ENCODE measurements at places on chromosomes 6 and 20.
A peak's percentile ranks its signal among the peaks of the same experiment; 100 is the strongest.

DNA sequence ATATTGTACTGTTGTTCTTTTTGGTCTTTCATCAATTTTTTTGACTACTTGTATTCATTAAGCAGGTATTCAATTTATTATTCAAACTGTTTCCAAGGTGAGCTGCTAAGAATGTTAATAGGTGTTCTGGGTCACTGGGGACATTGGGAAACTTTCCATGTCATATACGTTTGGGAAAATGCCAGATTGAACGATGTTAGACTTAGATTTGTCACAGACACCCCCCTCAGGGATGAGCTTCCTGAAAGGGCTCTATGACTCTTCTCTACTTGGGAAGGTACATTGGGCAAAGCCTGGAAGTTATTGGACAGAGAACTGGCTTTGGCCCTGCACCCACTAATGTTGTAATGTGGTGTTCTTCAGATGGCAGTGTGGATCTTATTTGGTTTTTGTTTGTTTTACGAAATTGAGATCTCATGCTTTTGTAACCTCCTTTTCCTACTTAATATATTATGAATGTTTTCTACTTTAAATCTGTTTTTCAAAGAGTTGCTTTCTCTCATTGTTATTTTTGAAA lies 42.1 kb downstream of the PLCB4 start:
- DNase-seq, result no peak

DNA sequence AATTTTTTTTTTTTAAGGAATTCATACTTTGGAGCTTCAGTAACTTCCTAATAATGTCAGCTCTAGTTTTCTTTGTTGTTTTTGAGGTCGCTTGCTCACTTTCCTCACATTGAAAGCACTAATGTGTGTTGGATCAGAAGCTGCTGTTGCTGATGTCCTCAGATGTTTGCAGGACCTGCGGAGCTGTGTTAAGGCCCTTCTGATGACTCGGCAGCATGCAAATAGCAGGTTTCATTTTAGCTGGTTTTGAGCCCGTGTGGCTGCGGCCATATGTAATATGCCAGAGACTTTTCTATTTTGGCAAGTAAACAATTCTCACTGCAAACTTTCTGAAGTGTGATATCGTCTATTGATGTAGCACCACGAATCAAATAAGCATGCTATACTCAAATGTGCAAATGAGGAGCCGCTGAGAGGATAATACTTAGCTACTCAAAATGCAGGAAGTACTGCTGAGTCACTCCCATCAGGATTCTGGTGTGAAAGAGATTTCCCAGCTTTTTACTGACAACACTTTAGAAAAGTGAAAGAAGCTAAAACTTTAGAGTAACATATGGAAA lies 187.8 kb downstream of the SASH1 start:
- no peak for DNase-seq

DNA sequence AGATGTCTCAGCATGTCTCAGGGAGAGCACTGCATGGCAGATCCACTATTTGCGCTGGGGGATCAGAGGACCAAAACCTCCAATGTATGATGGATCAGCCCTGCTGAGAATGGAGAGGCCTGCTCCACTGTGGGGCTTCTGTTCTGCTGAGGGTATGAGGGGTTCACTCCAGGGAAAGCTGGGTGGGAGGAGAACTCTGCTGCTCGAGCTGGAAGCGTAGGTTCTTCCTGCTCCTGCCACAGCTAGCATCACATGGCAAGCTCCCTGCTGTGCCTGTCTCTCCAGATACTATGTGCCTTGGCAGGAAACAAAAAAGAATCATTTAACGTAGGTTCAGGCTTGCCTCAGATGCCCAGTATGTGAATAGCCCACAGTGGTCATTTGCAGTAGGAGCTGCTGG lies 105.8 kb downstream of the EPM2A start:
- DNase-seq, result no peak

DNA sequence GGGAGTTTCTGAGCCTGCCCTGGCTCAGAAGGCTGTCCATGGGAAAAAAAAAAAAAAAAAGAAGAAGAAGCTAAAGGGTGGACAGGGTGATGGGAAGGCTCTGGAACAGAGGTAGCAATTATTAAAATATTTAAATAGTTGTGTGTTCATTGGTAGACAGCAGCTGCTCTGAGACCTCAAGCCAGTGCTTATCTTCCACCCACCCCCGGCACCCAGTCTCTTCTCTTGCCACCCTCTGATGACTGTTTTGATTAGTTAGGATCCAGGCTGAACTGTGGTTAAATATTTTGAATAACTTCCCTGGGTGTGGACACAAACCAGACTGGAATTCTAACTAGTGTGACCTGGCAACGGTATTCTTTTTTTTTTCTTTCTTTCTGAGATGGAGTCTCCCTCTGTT lies 16.9 kb upstream of the SRSF3 start:
- DNase-seq, result no peak

GRCh38 chr6:104240865-104241264 lies 618.9 kb downstream of the HACE1 start:
- no peak for DNase-seq

- no peak for DNase-seq
These were observed 106.4 kb downstream of the COL9A1 start for GRCh38 chr6:70196531-70196930.

DNA sequence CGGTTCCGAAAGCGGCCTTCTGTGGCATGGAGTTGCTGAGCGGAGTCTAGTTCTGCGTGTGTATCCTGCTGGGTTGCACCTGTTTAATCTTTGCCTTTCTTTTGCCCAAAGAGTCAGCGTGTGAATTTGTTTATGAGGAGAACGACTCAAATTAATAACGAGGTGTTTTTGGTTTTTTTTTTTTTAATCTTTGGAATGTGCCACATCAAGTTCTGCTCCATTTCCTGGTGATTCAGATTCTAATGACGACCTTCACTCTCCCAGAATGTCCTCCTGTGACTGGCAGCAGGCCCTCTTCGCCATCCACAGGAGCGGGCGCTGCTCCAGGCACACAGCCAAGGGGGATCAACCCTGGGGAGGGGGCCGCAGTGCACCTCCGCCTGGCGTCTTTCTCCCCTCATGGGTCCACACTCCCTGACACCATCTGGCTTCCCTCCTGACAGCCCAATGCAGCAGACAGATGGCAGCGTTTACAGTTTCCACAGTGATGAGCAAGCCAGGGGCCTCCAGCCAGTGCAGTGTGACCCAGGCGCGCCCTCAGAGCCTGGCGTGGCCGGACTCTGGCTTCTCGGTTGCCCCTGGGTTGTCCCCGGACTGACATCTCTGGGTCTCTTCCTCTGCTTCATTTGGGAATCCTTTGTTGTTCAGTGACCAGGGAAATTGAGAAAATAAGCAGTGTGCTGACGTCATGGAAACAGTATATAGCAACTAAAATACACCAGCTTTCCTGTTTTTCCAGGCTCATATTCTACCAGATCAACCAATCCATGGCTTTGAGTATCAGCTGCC lies 27.5 kb upstream of the AFDN start:
- DNase-seq, result no peak

DNA sequence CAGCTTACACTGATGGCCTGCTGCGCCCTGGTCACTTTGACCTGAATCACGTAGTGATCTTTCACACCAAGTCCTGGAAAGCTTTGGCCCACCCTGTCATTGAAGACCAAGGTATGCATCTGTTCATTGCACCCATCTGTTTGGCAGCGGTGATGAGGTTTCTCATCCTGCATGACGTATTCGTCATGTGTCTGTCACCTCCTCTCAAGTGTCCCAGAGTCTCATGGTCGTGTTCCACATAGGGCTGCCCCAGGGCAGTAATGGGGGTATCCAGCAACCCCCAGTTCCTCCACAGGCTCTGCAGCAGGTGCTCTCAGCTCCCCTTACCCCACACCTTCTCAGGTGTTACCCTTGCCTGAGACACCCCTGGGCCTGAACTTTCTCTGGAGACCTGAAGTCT lies 104.1 kb downstream of the SYNDIG1 start:
- no peak for DNase-seq

GRCh38 chr20:37198932-37199660 lies 19.7 kb upstream of the MROH8 start:
- DNase-seq, result peak; percentile 10

GRCh38 chr6:4291453-4292403 lies 156.4 kb upstream of the ECI2 start:
- DNase-seq, result no peak

GRCh38 chr6:35298625-35299140 lies 1.1 kb downstream of the DEF6 start:
- DNase-seq, result no peak

GRCh38 chr6:87574237-87574804 lies 15.5 kb downstream of the RARS2 start:
- DNase-seq, result no peak

DNA sequence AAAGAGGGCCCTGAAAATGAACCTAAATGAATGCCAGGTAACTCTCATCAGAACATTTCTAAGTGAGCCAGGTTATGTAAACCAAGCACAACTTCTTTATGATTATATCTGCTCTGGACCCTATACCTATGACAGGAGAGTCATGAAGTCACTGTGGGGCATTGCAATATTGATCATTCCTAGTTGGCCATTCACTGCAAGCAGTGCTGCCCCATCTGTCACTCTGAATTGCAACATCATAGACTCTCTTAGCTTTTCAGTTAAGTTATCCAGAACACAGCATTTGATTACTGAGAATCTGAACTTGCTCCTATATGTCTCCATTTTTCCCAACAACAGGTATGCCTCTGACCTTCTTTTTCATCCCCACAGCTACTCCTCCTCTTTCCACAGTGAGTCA lies 3.3 kb downstream of the COL21A1 start:
- DNase-seq, result no peak

- no peak for DNase-seq
These were observed 13.8 kb downstream of the UCKL1 start for GRCh38 chr20:63942250-63942951.

DNA sequence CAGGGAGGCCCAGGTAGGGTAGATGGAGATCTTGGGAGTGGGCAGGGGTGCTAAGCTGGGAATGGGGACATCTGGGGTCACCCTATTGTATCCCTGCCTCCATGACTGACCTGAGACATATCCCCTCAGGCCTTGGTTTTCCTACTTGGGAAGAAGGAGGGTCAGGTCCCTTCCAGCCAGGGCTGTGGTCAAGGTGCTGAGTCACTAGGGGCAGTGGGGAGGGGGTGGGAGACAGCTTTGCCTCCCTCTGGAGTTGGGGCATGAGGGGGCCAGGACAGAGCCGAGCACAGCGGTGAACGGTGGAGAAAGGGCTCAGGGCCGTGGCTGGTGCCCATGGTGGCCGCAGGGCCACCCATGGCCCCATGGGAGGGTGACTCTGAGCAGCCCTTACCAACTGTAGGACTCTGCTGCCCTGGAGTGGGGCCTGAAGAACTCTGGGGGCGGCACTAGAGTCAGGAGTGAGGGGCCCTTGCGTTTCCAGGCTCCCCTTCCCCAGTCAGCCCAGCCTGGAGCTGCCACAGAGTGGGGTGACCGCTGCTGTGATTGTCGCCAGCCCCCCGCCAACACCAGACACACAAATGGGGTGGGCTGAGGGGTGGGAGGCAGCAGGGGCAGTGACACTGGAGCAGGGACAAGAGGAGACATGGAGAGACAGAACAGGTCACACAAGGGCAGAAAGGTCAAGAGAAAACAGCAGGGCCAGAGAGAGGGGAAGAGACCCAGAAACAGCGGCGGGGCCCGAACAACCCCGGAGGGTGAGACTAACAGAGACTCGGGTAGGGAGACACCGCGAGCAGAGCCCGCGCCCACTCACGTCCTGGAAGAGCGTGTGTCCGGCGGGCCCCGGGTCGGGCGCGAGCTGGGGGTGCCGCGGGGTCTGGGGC lies 576 bp downstream of the NECAB3 start:
- DNase-seq, result no peak

Measured in sciatic nerve (tissue), 2 donors.